ENCODE measurements at places on chromosomes 7 and 10.

GRCh38 chr10:112622786-112623185 lies 175.8 kb downstream of the VTI1A start:
- DNase-seq, result no peak

DNA sequence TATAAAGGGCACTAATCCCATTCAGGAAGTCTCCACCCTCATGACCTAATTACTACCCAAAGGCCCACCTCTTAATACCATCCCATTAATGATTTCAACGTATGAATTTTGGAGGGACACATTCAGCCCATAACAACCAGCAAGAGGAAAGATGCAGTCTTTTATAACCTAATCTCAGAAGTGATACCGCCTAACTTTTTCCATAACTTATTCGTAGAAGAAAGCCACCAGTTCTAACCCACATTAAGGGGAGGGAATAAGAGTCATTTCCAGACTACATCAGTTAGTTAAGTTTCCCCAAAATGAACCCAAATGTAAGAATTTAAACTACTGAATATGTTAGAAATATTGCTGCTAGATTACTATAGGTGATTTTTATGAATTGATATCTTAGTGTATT lies 32.1 kb upstream of the LHFPL3 start:
- no peak for DNase-seq

GRCh38 chr7:137987968-137988367 lies 13.9 kb downstream of the CREB3L2 start:
- DNase-seq, result no peak

GRCh38 chr10:108789919-108790318 lies 1133.4 kb downstream of the XPNPEP1 start:
- DNase-seq, result no peak

- no peak for DNase-seq
Observed at GRCh38 chr7:139321071-139321745, 19.9 kb upstream of the FMC1 start.

GRCh38 chr7:450741-451140 lies 68.9 kb downstream of the PDGFA start:
- no peak for DNase-seq

DNA sequence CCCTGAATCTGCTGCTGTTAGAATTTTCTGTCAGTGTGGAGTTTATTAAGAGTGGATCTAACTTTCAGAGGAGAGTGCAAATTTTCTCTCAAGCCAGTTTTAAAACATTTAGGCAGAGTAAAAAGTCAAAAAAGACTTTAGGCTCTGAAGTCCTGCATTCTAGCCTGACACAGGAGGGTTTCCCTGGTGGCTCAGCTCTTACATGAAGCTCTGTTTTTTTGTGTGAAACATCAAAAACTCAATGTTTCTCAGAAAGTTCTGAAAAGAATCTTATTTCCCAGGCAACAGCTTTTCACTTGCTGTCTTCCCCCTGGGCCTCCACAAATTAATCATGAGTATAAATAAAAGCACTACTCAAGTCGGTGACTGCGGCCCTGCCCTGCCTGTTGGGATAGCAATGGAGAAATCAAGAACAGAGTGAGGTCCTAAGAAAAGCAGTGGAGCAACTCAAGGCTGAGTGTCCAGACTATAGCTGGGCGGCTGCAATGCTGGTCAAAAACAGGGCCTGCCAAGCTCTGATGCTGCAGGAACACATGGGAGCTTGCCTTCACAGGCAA lies 22.3 kb upstream of the WDR11 start:
- DNase-seq, result no peak

DNA sequence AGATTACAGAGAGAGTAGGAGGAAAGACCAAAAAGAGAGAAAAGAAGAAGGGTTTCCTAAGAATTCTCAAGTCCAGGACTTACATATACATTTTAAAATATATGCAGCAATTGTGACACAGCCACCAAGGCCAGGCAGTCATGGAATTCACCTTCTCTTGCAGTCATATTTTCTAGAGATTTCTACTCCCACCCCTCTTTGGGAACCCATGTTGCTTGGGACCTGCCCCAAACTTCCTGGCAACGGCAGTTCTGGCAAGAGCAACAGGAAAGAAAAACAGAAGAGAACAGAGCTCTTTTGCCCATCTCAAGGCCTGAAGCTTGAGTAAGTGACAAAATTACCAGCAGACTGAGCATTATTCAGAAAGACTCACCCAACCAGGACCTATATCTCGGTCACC lies 128.3 kb upstream of the ASAH2 start:
- DNase-seq, result no peak

- DNase-seq, result no peak
Observed at GRCh38 chr10:81019029-81019890, 481.6 kb downstream of the SH2D4B start.

GRCh38 chr7:15239801-15240200 lies 322.0 kb downstream of the AGMO start:
- DNase-seq, result no peak

- no peak for DNase-seq
Observed at GRCh38 chr10:36118314-36118713, 476.2 kb upstream of the FZD8 start.
